AG04449 (cell line): ENCODE measurements at places on chromosomes 12 and 14.

- DNase-seq, result no peak
Observed at GRCh38 chr14:103858063-103858781, 10.8 kb upstream of the PPP1R13B start.

DNA sequence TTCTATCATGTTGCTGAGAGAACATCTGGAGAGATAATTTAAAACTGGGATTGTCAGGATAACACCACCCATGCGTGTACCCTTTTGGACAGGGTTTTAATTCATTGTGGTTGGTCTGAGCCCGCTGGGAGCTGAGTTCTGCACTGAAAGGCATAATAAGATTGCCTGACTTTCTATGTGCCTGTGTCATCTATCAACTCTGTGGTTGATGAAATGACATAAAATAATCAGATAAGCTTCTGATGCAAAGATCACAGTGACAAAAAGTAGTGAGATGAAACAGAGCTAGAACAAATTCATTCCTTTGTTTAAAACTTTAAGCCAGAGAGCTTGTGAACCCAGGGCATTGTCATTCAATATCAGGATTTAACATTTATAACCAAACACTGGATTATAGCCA is 98.7 kb downstream of the BBS10 start:
- no peak for DNase-seq

GRCh38 chr14:37268788-37269187 is 71.1 kb downstream of the MIPOL1 start:
- DNase-seq, result no peak

GRCh38 chr12:124754949-124755800 is 108.5 kb downstream of the SCARB1 start:
- DNase-seq, result no peak

- no peak for DNase-seq
Observed at GRCh38 chr12:58502841-58503240, 417.5 kb downstream of the LRIG3 start.

DNA sequence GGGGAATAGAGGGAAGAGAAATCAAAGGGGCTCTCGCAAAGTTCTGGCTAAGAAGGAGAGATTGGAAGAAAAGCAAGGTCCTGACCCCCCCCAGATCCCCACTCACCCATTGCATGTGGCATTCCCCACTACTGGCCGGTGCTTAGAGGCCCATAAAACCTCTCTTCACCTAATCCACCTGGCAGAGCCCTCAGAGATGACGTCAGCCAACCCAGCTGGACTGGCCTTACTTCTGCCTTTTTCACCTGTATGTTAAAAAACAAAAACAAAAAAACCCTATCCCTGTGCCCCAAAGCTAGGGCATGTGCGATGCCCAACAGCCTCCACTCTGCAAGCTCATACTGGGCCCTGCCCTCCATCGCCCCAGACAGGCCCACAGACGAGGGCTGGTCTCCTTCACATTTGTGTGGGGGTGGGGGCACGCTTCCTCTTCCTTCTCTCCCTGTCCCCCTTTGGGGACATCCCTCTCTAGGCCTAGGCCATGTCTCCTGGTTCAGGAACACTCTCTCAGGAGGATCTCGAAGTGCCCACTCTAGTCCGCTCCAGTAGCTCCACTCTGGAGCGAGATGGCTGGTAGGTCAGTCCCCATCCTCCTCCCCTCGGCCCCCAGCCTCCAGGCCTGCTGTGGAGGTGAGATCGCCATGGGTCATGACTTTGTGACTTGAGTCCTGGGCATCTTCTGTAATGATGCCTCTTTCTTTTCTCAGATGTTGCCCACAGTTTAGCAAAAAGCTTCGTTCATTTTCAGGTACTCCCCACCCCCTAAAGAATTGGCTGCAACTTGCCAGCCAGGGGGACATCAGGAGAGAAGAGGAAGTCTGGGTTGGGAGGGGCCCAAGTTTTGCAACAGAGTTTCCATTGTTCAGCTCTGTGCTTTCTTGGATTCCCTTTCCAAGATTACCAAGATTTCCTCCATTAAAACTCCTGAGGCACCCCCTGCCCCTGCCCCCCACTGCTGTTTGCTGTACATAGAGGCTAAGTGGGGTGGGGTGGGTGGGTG is 37.0 kb downstream of the FIGNL2 start:
- DNase-seq, result no peak

DNA sequence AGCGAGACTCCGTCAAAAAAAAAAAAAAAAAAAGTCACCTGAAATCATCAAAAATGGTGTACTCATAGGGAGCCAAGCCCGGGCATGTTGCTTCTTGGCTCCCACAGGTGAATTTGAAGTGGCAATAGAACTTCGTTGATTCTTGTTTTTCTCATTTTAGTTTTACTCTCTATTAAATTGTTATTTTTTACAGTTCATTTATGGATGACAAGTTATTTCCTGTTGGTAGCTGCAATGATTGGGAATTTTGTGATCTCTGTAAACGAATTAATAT is 1.3 kb downstream of the TM7SF3 start:
- no peak for DNase-seq

GRCh38 chr12:120397824-120398540 is 29.0 kb upstream of the MSI1 start:
- no peak for DNase-seq

DNA sequence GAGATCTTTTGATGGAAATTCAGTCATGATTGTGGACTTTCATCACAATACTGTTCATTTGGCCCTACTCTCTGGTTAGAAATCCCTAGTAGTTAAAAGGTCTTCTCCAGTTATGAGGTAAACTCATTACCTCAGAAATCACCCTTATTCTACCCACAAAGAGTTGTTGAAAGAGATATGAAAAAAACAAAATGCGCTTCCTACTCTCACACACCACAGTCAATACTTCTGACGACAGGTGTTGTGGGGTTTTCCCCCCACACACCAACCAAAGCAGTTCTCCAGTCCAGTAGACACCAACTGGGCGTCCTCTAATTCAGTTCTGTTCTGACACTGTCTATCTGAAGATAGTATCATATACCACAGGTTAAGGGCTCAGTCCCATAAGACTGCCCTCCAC is 54.9 kb downstream of the TRMT5 start:
- DNase-seq, result no peak

DNA sequence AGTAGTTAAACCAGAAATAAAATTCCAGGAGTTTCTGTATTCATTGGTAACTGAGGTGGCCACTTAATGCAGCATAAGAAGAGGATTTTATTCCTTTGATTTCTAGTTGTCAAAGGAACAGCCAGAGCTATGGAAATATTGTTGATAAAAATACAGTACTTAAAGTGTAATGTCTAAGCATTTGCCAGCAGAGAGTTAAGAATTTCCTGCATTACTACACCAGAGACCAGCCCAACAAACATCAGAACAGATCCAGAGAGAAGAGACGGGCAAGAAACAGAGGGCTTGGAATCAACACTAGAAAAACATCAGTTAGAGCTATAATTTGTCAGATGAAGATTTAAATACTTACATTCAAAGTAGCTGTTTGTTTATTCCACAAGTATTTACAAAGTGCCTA is 77.9 kb downstream of the ST8SIA1 start:
- DNase-seq, result no peak

- no peak for DNase-seq
Observed at GRCh38 chr12:107282628-107283027, 189.3 kb upstream of the CRY1 start.

DNA sequence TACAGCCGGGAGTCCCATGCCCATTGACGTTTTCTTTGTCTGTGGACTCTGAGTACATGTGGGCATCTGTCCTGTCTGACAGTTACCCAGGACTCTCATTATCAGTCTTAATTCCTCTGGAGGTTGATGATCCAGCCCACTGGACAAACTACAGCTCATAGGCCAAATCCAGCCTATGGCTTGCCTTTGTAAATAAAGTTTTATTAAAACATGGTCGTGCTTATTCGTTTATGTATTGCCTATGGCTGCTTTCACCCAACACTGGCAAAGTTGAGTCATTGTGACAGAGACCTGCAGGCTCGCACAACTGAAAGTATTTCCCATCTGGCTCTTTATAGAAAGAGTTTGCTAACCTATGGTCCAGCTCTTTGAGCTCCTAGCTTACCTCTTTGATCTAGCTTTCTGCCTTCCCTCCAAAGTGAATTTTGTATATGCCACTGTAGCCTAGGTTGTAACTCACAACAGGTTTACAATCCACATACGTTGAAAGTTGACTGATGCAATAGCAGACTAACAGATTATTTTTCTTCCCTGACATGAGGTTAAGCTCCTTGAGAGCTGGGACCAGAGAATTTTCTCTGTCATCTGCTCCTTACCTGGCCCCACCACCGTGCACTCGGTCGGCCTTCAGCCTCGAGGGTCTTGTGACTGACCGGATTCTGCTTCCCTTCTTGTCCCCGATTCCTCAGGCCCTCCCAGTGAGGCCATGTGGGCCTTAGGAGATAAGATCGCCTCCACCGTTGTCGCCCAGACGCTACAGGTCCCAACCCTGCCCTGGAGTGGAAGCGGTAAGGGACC is 57.3 kb downstream of the ACACB start:
- no peak for DNase-seq

GRCh38 chr12:104694161-104694560 is 237.4 kb downstream of the CHST11 start:
- DNase-seq, result no peak

DNA sequence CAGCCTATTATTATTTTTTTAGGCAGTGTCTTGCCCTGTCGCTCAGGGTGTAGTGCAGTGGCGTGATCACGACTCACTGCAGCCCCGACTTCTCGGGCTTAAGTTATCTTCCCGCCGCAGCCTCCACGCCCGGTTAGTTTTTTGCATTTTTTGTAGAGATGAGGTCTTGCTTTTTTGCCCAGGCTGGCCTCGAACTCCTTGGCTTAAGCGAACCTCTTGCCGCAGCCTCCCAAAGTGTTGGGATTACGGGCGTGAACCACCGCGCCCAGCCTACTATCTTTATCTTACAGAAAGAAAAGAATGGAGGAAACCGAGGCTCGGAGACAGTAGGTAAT is 507 bp upstream of the PTPN11 start:
- no peak for DNase-seq

DNA sequence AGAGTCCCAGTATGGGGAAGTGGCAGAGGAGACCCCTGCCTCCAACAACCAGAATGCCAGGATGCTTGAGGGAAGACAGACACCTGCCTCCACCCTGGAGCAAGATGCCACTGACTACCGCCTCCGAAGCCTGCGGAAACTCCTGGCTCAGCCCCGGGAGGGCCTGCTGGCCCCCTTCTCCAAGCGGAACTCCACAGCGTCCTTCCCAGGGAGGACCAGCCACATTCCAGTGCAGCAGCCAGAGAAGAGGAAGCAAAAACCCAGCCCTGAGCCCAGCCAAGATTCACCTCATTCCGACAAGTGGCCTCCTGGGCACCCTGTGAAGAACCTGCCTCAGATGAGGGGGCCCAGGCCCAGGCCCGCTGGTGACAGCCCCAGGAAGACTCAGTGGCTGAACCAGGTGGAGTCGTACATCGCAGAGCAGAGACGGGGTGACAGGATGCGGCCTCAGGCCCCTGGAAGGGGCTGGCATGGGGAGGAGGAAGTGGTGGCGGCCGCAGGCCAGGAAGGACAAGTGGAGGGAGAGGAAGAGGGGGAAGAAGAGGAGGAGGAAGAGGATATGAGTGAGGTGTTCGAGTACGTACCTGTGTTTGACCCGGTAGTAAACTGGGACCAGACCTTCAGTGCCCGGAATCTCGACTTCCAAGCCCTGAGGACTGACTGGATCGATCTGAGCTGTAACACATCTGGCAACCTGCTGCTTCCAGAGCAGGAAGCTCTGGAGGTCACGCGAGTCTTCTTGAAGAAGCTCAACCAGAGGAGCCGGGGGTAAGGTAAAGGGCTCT is 93.7 kb downstream of the B4GALNT3 start:
- DNase-seq, result no peak

DNA sequence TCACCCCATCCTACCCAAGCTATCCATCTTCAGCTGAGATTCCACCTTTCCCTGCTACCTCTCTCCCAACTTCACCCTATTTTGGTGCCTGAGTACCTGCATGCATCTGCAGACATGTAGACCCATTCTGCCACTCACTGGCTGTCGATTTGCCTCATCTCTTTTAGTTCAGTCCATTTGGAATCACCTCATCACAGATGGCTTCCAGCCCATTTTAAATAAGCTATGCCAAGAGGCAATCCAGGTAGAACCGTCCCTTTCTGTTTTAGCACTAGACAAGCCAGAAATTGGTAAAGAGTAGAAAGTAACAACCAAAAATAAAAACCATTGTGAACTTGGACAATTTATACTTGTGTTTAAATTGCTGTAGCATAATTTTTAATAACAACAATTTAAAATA is 11.3 kb downstream of the SLC35F4 start:
- no peak for DNase-seq

DNA sequence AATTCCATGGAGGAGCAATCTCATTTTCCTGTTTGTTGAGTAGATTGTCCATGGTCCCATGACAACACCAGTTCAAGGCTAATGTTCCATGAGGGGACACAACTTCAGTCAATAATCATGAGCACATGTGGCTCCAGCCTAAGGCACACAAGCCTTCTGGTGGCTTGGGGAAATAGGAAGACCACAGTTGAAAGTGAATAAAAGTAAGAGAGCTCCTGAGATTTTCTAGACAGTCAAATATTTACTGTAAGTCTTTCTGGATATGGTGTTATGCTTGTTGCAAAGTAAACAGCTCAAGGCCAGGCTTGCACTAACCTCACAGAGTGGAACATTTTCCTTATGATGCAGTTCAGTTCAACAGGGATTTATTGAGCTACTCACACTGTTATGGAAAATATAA is 206.9 kb upstream of the SLC38A2 start:
- DNase-seq, result no peak

DNA sequence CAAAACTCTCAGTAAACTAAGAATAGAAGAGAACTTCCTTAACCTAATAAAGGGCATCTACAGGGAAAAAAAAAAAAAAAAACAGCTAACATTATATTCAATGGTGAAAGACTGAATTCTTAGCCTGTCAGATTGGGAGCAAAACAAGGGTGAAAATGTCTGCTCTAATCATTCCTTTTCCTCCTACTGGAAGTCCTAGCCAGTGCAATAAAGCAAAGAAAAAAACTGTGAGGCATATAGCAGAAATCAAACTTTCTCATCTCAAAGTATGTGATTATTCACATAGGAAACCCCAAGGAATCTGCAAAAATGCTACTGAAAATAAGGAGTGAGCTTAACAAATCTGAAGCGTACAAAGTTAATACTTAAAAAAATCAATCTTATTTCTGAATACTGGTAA is 170.7 kb downstream of the NUAK1 start:
- no peak for DNase-seq
